ENCODE measurements at places on chromosomes 5 and 9.

DNA sequence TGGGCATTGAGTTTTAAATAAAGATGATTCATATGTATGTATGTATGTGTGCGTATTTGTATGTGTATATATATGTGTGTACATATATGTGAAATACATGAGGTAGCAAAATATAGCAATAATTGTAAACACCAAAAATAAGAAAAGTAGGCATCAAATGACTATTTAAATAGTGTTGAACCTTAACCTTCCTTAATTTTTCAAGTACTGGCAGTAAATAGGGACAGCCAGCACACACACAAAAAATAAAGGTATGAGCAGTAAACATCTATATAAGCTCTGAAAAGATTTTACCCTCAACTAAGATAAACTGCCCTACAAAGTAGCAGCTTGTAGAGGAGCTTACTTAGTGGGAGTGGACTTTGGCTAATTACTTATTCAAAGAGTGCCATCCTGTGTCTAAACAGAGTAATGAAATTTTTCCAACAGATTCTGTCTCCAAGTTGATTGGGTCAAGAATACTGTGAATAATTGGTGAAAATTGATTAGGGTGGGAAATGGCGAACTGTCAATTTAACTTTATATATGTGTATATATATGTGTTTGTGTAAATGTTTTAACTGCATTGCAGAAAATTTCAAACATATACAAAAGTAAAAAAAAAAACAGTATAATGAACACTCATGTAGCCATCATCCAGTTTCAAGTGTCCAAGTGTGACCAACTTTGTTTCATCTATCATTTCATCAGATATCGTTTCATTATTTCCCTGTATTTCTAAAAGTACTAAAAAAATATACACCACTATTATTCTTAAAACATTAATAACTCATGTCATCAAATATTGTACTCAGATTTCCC lies 2.0 kb upstream of the ADAMTS6 start:
- peak; percentile 72 for DNase-seq

GRCh38 chr5:17436350-17436749 lies 61.7 kb upstream of the TAF11L2 start:
- no peak for DNase-seq

GRCh38 chr5:129135633-129136032 lies 41.1 kb downstream of the ISOC1 start:
- DNase-seq = peak; percentile 27

- DNase-seq = no peak
Observed at GRCh38 chr9:14945351-14945750, 35.1 kb upstream of the FREM1 start.

DNA sequence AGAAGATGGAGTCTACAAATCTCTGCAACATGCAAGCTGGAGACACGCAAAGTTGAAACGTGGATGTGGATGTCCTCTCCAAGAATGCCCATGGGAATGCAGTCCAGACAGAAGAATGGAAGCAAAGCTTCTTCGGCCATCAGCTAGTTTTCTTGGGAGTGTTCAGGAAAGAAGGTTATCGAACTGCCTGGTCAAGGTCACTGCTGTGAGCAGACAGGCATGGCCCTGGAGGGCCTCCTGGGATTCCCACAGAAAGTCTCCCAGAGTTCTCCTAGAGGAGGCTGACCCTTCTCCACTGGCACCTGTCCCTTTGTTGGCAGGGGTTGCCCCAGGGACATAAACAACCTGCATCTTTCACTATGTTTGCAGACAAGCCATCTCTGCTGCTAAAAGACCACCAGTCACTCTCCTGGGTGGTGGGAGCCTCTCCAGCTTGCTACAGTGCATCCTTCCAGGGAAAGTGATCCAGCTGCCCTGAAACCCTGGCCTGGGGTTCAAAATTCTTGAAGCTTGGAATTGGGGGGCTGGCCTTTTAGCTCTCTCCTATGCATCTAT lies 265.8 kb downstream of the SYK start:
- DNase-seq = no peak

- DNase-seq = no peak
Observed at GRCh38 chr9:123893115-123893514, 36.8 kb downstream of the DENND1A start.

GRCh38 chr5:122967085-122967484 lies 69.4 kb downstream of the PPIC start:
- no peak for DNase-seq

- no peak for DNase-seq
Observed at GRCh38 chr5:93313672-93314071, 267.3 kb downstream of the NR2F1-AS1 start.

- DNase-seq = no peak
Observed at GRCh38 chr5:164145458-164145857, 640.0 kb downstream of the MAT2B start.

GRCh38 chr5:130740047-130740569 lies 424.9 kb downstream of the HINT1 start:
- no peak for DNase-seq

DNA sequence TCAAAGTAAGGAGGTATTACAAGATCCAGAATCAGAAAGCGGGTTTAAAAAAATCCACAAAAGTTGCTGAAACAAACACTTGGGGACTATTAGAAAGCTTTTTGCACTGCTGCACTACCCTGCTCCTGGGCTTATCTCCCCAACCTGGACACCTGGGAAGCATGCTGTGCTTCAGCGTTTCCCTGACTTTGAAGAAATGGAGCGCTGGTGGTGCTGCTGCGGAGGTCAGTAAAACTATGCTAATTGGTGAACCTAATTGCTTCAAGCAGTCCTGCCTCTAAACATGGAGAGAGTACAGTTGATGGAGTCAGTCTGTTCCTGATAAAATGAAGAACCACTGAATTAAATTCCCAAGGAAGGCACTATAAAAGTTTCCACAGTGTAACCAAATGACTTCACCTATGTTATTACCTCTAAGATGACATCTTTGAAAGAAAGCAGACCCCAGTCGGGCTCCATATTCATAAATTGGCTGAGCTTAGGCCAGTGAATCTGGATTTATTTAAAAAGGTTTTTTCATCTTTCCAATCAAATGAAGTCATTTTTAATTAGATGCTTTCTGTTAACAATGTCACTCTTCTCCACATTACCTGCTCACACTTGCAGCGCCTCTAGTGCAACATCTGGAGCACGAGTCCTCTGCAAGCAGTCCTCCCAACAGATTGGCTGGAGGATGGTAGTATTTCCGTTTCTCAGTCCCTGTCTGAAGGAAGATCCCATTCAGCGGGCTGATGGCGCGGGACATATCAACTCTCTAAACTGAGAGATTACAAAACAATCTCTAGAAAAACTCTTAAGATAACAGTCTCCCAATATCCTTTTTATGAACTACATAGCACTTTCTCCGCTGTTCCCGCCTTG lies 11.5 kb downstream of the NR2F1-AS1 start:
- no peak for DNase-seq

GRCh38 chr5:173053041-173053440 lies 3.1 kb upstream of the CREBRF start:
- DNase-seq = no peak
